A549 treated with Mapracorat at 1 μM for 4 hours (cell line): ENCODE measurements at places on chromosomes 6 and 20. TPM values are rescaled to one million over a fixed set of nuclear protein-coding genes. Genes with fewer than 3 reads are reported as not detected.

Gene EFCAB8
- total RNA-seq: not detected in 5 replicates

Gene NT5DC1
- total RNA-seq: 23.1 to 31.3 TPM (median 26.9 TPM) in 5 replicates

Gene HCRTR2
- total RNA-seq: not detected in 5 replicates

Gene GJA10
- not detected in 5 replicates for total RNA-seq

Gene VGLL2
- not detected in 5 replicates for total RNA-seq

Gene DOK5
- total RNA-seq: not detected in 5 replicates

Gene CTAGE9
- not detected in 5 replicates for total RNA-seq

Gene ENPP5
- total RNA-seq: not detected in 5 replicates

Gene ZSCAN26
- total RNA-seq: 4.0 to 4.9 TPM (median 4.7 TPM) in 5 replicates

Gene ALDH5A1
- 6.0 to 7.9 TPM (median 7.1 TPM) in 5 replicates for total RNA-seq

Gene ACOT13
- total RNA-seq: 19.9 to 28.9 TPM (median 25.3 TPM) in 5 replicates

Gene SOBP
- 0.65 to 1.4 TPM (median 0.90 TPM) in 5 replicates for total RNA-seq

Gene PCIF1
- total RNA-seq: 27.8 to 35.7 TPM (median 33.3 TPM) in 5 replicates

Gene MBOAT1
- total RNA-seq: 2.2 to 2.7 TPM (median 2.4 TPM) in 5 replicates

Gene CHRNA4
- total RNA-seq: 0.15 to 0.38 TPM (median 0.34 TPM) in 5 replicates

Gene HEY2
- 0.06 to 0.10 TPM (median 0.07 TPM) in 3 of 5 replicates, not detected in the others for total RNA-seq

Gene OTOR
- not detected in 5 replicates for total RNA-seq

Gene TRIM31
- 0.48 to 1.3 TPM (median 0.82 TPM) in 5 replicates for total RNA-seq

Gene BACH2
- total RNA-seq: 0.42 to 0.91 TPM (median 0.63 TPM) in 5 replicates

Gene CNR1
- total RNA-seq: 1.1 to 1.9 TPM (median 1.2 TPM) in 5 replicates

Gene TRAPPC3L
- not detected in 5 replicates for total RNA-seq

Gene CFAP61
- 0.16 to 0.48 TPM (median 0.47 TPM) in 4 of 5 replicates, not detected in the other for total RNA-seq

Gene KCNQ5
- 1.2 to 1.7 TPM (median 1.5 TPM) in 5 replicates for total RNA-seq

Gene RCAN2
- total RNA-seq: not detected in 5 replicates

Gene TRIM40
- not detected in 5 replicates for total RNA-seq

Gene CST7
- not detected in 5 replicates for total RNA-seq

Gene HLA-DQA1
- total RNA-seq: not detected in 5 replicates

Gene MAP3K5
- 1.9 to 2.3 TPM (median 2.2 TPM) in 5 replicates for total RNA-seq

Gene THEMIS
- total RNA-seq: not detected in 5 replicates

Gene MUC21
- total RNA-seq: not detected in 5 replicates

Gene PEDS1
- total RNA-seq: 47.6 to 56.1 TPM (median 54.9 TPM) in 5 replicates

Gene DSP
- 33.2 to 49.8 TPM (median 44.1 TPM) in 5 replicates for total RNA-seq

Gene TSBP1
- not detected in 5 replicates for total RNA-seq

Gene SLC17A3
- 0.82 to 1.1 TPM (median 0.93 TPM) in 5 replicates for total RNA-seq

Gene STMN3
- total RNA-seq: 7.7 to 11.7 TPM (median 9.6 TPM) in 5 replicates

Gene RPL7L1
- 61.4 to 82.5 TPM (median 64.6 TPM) in 5 replicates for total RNA-seq

Gene PLN
- total RNA-seq: not detected in 5 replicates
